HFFc6 (cell line): ENCODE measurements at places on chromosomes 1 and 21. TPM values are rescaled to one million over a fixed set of nuclear protein-coding genes. Genes with fewer than 3 reads are reported as not detected.

The GPR25 gene
- not detected in 3 replicates for total RNA-seq

The CELF3 gene
- total RNA-seq, result not detected in 3 replicates

The TDRD5 gene
- not detected in 3 replicates for total RNA-seq

GRCh38 chr1:88746916-88747315 is 62.8 kb downstream of the PKN2 start:
- no peak for DNase-seq

GRCh38 chr1:209823143-209824041 is 4.4 kb upstream of the UTP25 start:
- DNase-seq, result peak; percentile 78

DNA sequence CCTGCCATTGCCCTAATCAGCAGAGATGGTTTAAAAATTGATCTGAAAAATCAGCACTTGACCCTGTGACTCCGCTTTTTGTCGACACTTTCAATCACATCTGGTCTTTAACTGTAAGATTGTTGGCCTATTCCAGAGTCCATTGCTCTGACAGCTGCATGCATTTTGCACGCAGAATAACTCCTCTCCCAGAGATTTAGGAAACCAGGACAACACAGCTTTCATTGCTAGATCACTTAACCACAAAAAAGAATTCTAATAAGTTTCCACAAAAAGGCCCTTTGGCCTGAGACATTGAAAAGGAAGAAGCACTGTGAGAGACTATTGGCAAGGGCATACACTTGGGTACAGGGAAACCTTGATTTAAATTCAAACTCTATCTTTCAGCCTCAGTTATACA is 373.1 kb downstream of the TGFB2 start:
- DNase-seq, result no peak

DNA sequence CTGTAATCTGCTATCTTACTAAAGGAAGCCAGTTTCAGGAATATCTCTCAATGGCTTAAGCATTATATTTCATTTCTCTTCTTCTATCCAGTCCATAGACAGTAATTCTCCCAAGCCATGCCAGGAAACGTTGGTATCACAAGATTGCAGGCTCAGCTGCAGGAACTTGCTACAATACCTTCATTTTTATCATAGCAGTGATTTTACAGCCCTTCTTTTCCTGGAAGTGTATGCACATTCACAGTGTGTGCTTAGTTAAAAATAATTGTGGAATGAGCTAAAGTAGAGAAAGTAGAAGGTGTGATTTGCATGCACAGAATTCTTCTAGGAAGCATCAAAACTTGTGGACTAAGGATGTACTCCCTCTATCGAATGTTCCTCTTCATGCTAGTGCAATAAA is 647.2 kb upstream of the PTBP2 start:
- DNase-seq, result no peak

DNA sequence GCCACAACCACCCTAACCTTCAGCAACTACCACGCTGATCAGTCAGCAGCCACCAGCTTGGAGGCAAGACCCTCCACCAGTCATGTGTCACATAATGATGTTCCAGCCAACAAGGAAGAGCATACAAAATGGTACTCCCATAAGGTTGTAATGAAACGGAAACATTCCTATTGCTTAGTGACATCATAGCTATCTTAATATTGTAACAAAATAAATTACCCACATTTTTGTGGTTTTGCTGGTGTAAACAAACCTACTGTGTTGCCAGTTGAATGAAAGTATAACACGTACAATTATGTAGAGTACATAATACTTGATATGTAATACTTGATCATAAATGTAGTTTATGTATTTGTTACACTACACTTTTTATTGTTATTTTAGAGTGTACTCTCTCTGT is 1363.2 kb upstream of the ADGRL4 start:
- no peak for DNase-seq

- DNase-seq, result no peak
Measured at GRCh38 chr1:69172003-69173000, 395.4 kb upstream of the LRRC7 start.

DNA sequence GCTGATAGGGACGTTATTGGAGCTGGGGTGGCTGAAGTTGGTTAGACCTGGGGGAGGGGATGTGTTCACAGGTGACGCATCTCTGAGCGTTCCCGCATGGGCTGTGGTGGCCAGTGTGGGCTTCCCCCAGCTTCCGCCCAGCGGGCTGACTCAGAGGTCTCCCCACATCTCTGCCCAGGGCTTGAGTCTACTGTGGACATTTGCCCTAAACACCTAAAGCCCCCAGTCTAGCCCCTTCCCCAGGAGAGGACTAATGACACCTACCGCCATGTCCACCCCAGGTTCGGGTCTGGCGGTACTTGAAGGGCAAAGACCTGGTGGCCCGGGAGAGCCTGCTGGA is 2.0 kb downstream of the AGRN start:
- peak; percentile 75 for DNase-seq
